Hematopoietic multipotent progenitor cell treated with erythropoietin and hydrocortisone succinate and interleukin-3 and kit ligand, for 6 days (in vitro differentiated cells): ENCODE measurements at places on chromosomes 5 and 9.
A peak's percentile ranks its signal among the peaks of the same experiment; 100 is the strongest.

DNA sequence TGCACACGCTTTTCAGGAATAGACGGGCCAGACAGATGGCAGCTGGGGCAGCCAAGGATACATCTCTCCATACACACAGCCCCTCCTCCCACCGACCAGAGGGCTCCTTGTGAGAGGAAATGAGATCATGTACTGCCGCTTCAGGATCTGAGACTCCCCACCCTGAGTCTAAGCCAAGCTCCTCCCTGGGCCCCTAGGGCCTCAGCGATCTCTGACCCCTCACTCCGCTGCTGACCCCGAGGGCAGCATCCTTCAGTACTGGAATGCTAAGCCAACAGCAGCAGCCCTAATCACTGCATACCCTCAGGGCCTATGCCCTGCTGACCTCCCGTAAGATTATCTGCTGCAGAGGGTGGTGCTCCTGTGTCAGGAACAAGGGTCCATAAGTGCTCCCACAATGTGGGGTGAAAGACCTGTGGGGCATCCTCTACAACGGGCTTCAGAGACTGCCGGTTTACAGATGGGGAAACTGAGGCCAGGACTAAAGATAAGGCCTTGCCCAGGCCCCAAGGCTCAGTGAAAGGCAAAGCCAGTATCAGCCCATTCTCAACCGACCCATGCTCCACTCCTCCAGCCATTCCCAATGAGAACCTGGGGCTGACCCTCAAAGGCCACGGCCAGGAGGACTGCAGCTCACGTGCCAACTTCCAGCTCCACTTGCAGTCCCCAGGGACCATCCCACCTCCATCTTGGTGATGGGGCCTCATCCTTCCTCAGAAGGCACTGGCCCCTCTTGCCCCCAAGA is 37.5 kb downstream of the BICD2 start:
- no peak for DNase-seq

- no peak for DNase-seq
Measured at GRCh38 chr5:42518595-42519221, 95.5 kb downstream of the GHR start.

GRCh38 chr5:38207343-38207742 is 51.0 kb upstream of the EGFLAM start:
- no peak for DNase-seq

DNA sequence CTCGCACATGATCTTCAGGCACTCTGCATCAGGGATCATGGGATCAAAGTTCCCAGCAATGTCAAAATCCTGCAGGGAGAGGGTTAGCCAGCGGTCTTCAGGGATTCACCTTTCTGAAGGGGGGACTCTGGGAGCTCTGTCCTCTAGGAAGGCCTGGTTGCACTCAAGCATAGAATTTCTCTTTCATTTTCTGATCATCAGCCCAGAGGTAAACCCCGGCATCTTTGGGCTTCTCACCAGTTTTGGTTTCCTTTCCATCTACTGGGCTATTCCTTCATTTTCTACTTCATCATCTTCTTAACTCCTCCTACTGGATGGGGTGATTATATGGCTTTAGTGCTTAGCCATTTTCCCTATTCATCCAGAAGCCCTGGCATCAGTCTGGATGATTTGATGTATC is 4.6 kb upstream of the DND1 start:
- DNase-seq, result no peak

DNA sequence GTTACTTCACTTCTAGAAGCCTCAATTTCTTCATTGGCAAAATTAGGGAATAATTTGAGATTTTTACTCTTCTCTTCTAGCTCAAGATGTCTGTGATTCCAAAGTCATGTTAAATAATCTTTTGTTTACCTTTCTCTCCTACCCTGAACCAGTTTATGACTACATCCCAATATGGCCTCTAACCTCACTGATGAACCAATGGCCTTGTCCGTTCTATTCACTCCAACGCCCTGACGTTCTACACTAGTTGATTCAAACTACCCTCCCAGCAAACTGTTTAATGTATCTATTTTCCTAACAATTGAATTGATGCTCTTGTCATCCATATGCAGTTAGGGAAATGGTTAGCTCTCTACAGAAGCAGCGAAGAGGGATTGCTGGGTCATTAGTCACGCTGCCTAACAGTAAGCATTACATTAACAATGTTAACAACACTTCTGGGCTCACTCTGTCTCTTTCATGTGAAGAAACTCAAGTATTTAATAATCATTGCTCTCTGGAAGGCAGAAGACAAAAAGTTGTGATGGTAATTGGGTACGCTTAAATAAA is 38.0 kb downstream of the RAPGEF1 start:
- no peak for DNase-seq

DNA sequence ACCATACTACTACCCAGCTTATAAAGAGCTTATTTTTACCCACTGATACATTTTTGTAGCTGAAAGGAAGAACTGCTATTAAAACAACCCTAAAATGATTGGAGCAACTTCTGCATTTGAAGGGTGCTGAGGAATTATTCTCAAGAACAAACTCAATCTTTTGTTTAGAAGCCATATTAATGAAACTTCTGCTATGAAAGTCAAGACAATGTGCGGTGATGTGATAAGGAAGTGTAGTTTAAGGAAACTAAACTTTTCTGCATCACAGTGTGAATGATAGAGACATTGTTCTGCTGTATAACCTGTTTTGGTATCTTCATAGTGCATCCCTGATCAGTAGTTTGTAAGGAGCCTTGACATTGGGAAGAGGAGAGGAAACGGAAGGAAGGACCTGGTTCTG is 408.5 kb downstream of the TMEM38B start:
- peak; percentile 25 for DNase-seq

- peak; percentile 14 for DNase-seq
Measured at GRCh38 chr5:40436535-40437237, 243.0 kb upstream of the PTGER4 start.

GRCh38 chr5:119292701-119293515 is 62.9 kb upstream of the TNFAIP8 start:
- no peak for DNase-seq

GRCh38 chr5:177189965-177190364 is 56.4 kb downstream of the NSD1 start:
- no peak for DNase-seq

- no peak for DNase-seq
Measured at GRCh38 chr5:74112372-74113195, 486.6 kb downstream of the ARHGEF28 start.

GRCh38 chr9:122364783-122365150 is 6.1 kb upstream of the PTGS1 start:
- no peak for DNase-seq

GRCh38 chr5:76514713-76515112 is 108.5 kb downstream of the F2RL2 start:
- DNase-seq, result no peak

DNA sequence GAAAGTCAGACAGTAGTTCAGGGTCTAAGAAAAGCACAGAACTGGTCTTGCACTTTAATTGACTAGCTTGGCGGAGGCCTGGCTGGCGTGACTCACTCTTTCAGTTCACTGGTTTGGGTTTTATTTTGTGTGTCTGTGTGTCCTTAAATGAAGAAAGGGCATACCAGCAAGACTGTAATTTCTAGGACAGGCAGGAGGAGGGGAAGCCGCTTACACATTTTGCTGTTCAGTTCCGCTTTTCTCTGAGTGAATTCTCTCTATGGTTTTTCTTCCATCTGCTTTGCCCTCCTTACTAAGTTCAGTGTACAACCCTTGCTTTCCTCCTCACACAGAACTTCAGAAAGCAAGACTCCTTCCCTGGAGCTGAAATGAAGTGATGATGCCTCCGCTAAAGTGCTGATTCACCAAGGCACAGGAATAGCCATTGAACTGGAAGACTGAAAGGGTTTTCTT is 150.8 kb downstream of the MEF2C start:
- peak; percentile 75 for DNase-seq

DNA sequence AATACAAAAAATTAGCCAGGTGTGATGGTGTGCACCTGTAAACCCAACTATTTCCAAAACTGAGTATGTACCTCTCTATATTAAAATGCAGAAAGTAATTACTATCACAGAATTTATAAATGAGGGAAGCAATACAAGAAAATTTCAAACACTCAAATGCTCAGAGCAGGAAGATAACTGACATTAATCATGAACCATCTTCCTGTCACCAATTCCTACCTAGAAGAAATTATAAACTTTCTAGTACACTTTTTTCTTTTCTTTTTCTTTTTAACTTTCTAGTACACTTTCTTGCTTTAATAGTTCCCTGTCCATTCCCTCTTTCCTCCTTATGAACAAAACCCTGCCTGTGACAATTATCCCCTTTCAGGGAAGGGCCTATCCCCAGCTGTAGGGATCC is 106.8 kb downstream of the MED27 start:
- no peak for DNase-seq

DNA sequence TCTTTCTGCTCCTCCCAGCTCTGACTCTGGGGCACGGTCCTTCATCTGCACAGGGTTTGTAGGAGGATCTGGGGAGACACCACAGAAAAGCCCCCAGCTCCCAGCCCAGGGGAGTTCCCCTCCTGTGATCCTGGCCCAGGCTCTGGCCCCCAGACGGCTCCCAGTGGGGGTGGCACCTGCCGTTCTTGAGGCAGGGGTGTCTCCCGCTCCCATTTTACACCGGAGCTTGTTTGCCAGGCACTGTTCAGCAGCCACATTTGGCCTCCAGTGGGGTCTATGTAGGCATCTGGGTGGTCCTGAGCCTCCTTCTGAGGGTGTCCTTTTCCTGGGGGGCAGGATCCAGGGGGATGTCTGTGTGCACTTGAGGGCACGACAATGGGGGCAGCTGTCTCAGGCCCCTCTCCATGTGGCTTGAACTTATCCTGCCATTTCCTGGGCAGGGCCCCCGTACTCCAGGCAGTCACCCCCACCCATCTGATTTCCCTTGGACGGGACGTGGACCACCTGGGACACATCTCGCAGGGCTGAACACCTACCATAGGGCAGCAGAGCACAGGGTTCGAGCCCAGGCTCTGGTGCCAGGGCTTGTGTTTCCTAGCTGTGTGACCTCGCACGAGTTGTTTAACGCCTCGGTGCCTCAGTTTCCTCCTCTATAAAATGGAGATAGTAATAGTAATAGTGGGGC is 275.0 kb upstream of the MVB12B start:
- DNase-seq, result no peak

DNA sequence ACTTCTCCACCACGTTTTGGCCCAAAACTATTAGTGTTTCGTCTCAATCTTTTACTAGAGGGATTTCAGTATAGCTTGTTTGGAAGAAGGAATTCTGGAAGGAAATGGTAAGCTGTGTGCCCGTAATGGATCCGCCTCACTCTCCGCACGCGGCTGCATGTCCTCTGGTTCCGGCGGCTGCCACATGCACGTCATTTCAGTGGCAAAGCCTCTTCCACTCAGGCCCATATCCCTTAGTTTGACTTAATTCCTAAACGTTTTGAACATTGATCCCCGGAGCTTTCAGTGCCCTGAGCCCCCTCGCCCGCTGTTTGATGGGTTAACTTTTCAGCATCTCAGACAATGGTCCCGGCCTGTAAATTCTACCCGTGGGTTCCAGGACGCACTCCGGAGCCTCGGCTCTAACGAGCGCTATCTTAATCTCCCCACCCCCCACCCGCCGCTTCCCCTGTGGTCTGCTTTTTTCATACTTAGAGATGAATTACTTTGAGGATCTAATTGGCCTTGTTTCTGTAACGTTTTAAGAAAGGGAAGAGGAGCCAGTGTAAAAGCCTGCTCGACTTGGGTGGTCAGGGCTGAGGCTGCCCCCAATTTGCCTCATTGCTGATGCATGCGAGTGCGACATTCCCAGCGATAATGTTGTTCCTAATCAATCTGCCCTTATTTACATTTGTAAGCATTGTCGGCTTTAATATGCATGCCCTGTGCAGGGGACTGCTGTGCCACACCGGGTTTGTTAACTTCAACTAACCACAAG is 4.6 kb downstream of the PTCH1 start:
- no peak for DNase-seq

DNA sequence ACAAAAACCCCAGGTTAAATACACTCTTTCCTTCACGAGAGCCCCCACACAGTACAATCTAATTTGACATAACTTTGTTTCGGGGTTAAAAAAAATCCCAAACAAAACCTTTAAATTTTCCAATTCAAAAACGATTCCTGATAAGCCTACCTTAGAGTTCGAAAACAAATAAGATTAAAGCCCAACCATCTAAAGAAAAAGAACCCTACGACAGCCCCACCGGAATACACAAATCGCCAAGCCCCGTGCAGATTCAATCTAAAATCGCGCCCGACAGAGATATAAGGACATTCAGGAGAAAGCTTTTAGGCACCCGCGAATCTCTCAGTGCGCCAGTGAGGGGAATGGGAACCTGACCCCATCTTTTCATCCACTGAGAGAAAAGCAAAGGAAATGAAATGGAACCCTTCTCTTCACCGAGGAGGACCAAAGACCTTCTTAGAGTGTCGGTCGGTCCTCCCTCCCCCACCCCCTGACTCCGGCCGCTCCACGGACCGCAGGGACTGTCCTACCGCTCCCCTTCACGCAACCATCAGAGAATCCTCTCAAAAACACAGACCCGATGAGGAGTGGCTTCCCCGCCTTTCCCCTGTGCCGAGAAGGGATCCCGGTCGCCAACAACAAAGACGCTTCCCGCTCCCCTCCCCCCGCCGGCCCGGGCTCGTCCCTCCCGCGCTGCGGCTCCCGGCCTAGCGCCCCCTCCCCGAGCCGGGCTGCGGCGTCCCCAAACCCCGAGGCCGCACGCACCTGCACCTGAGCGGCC is 925 bp downstream of the ABHD17B start:
- peak; percentile 68 for DNase-seq

DNA sequence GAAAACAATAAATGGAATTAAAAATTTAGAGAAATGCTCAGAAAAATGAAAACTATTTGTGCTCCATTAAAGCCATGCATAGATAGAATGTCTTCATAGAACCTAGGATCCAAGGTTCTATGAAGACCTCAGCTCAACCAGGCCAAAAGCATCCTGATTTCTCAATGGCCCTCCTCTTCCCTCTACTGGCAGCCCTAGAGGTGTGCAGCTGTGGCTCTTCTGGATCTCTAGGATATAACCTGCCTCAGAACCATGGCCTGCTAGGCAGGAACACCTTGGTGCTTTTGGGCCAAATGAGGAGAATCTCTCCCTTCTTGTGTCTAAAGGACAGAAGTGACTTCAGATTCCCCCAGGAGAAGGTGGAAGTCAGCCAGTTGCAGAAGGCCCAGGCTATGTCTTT is 15.1 kb downstream of the IFNA1 start:
- peak; percentile 58 for DNase-seq

GRCh38 chr5:32733590-32734340 is 22.6 kb downstream of the NPR3 start:
- peak; percentile 13 for DNase-seq

DNA sequence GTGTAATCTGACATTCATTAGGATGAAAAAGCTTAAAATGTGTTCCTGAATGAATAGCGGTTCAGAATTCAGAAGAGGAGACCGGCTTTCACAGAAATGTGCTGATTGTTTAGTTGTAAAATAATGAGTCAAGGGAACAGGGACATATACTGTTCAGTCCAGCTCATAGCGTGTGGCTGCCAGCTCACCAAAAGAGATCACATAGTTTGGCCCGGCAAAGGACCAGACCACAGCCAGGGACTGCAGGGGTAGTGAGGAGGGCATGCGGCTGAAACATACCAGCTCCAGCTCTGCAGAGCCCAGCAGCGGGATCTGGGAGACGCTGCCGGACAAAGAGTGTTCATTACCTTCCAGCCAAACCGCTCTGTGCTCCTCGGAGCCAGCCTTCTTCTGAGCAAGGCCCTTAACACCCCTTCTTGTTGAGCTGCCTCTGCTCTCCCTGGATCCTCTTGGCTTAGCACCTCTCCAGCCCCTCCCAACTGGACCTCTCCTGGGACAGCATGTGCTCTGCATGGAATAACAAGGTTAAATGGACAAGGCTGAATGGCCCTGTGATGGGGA is 116.8 kb upstream of the CNTLN start:
- DNase-seq, result no peak
